ENCODE measurements at places on chromosomes 5 and 9.
A peak's percentile ranks its signal among the peaks of the same experiment; 100 is the strongest.

DNA sequence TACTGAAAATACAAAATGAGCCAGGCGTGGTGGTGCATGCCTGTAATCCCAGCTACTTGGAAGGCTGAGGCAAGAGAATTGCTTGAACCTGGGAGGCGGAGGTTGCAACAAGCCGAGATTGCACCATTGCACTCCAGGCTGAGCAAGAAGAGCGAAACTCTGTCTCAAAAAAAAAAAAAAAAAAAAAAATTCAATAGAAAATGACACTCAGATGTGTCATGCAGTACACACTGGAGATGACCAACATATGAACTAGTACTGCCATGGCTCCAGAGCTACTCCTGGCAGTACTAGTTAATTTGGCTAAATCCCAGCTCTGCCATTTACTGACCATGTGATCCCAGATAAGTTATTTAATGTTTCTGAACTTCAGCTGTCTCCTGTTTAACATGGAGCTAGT is 7.3 kb downstream of the ATOX1 start:
- DNase-seq, result no peak

DNA sequence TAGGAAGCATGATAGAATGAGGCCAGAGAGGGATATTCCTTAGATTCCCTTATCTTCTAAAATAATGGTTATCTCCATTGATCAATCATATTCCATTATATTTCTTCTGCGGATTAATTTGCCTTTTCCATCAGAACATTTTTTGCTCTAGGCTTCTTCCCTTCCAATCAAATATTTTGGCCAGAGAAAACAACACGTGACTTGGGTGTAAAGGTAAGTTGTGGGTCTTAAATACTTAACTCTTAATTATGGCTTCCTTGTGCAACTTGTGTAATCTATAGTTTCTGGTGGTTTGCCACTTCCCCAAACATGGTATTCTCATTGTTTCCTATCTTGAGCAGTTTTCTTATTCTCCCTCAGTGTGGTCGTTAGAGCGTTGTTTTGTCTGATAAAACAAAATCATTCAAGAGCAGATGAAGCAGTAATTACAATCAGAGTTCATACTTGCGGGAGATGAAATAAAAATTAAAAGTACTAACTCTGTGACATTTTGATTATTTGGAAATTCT is 889.3 kb downstream of the MAT2B start:
- DNase-seq, result no peak

DNA sequence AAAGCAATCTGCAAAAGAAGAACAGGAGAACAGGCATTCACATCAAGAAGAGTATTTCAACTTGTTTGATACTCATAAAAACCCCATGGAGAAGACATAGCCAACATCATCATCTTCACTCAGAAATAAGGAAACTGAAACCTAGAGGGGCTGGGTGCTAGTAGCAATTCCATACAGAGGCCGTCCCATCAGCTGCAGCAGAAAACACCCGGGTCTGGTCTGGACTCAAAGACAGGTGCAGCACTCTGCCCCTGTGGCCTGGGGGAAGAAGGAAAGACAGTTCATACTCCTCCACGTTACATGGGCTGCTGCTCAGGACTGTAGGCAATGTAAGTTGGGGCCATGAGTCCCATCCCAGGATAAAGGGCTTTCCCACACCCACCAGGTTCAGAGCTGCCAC is 11.6 kb downstream of the GZMA start:
- DNase-seq, result no peak

DNA sequence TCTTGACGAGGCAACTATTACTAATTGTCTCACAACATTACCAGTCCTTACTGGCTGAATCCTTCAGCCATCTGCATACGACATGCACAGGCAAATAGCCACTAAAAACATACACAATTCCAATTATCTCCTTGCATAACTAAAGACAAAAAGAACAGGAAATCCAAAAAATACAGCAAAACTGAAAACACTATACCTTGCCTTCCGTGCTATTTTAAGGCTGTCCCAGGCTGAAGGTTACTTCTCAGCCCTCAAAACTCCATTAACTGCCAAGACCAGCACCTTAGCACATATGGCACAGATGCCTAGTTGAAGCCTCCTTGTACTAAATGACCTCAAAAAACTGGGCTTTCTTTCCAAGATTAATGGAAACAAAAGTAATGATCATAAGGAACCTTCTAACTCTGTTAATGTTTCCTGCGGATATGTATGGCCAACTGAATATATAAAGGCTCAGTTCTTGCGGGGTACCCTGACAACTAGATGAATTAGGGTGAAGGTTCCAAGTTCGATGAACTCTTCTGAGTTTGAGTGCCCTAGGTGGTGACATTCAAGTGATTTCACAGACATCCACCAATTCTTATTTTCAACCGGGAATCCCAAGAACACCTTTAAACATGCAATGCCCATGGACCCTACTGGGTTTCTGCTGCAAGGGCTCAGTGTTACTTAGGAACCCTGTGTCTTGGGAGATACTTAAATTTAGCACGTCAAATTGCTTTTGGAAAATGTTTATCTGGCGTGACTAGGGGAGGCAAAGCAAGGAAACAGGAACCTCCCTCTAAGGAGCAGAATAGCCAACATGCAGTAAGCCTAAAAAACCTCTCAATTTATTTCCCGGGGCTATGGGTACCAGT is 455.3 kb downstream of the RAB3C start:
- DNase-seq, result no peak

DNA sequence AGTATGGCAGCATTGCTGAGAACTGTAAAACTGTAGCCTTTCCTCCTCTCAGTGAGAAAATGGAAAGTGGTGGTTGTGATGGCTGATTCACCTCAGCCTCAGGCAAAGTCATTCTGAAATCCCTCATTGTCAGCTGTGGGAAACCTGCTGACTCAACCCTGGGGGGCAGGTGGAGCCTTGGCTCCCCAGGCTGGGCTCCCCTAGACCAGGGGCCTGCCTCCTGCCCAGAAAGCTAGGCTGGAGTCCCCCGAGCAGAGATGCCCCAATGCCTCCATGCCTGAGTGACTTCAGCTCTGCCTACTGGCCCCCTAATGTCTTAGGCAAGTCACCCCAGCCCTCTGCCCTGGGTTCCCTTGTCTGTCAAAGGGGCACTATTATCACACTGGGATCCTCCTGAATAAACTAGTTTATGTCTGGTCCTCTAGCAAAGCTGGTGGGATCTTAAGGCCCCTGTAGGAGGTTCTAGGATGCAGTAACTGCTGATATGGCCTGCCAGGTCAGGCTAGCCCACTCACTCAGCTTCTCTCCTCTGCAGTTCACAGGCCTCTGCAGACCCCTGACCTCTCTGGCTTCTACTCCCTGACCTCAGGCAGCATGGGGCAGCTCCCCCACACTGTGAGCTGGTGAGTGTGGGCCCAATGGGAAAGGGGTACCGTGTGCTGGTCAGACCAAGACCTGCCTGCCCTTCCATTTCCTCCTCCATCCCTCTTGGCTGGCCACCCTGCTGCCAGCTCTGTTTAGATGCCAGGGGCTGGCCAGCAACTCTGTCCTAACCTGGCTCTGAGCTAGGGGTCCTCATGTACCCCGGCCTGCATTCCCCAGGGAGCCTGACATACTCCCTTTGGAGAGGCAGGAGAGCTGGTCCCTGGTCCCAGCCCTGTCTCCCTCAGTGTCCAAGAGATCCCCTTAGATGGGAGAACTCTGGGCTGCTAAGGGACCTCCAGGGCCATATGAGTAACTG is 24.2 kb downstream of the TCF7 start:
- peak; percentile 45 for DNase-seq

DNA sequence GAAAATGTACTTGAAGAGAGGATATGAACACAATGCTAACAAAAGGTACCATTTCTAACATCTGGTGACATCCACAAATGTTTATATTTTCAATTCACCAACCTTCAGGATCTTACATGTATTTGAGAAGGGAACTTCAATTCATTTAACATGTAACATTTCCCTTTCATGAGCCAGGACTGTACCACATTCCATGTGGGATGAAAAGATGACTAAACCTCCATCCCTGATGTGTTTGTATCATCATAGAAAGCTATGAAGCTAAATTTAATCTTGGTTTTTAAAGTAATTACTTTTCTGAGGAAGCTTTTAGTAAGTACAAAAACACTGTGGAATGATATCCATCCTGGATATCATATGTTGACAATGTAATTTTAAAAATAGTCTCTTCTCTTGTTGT is 78.2 kb upstream of the GNA14 start:
- DNase-seq, result no peak

GRCh38 chr9:115208501-115208900 is 90.5 kb upstream of the TNC start:
- no peak for DNase-seq

- no peak for DNase-seq
Observed at GRCh38 chr5:145874765-145875164, 2.0 kb upstream of the GRXCR2 start.

- no peak for DNase-seq
Observed at GRCh38 chr5:22734907-22735306, 118.2 kb downstream of the CDH12 start.

DNA sequence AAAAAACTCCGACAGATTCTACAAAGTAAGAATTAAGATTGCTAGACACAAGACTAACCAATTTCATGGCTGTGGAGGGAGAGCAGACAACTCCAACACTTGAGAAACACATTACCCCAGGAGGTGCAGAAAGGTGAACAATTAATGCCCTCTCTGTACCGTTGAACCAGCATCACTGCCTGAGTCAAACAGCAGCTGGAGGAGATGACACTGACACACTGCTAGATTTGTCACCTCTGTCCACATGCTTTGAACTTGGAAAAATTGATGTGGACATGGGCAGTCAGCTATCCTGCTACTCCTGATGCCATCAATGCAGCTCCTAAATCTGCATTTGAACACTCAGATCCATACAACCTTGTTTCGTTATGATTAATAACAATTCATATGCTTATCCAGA is 51.7 kb downstream of the GPBP1 start:
- DNase-seq, result no peak

GRCh38 chr9:691825-692400 is 149.6 kb upstream of the DMRT1 start:
- DNase-seq, result no peak

DNA sequence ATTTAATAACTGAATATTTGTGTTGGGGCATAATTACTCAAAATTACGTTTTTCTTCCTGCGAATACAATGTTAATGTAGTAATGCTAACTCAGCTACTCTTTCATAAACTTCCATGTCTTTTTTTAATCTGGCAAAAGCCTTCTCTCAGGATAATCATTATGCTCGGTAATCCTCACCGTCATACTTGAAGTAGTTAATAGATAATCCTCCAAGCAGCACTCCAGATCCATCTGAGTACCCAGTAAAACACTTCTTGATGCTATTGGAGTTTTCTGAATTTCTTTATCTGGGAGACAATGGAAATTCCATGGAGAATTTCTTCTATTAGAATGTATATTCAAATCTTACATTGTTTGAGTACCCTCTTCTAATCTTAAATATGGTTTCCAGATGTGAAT is 34.3 kb downstream of the PARP8 start:
- DNase-seq, result no peak

- no peak for DNase-seq
Observed at GRCh38 chr9:93709600-93710369, 133.4 kb downstream of the PHF2 start.

DNA sequence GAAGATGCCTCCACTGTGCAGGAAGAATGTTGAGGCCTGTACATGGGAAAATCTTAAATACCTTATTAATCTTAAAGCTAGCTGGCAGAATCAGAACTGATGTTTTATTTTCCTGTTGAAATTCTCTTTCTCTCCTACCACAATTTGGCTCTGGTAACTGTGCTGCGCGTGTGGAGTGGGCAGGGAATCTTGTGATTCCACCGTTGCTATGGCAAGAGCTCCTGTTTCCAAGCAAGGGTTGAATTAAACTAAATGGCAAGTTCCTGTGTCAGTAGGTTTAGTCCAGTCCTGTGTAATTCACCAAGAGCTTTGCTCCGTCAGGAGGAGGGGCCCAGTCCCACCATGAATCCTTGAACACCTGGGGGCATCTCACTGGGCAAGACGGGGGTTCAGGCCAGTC is 36.4 kb downstream of the NXNL2 start:
- DNase-seq, result no peak

GRCh38 chr5:6803981-6804550 is 90.8 kb downstream of the TENT4A start:
- DNase-seq, result no peak

- no peak for DNase-seq
Observed at GRCh38 chr5:158086856-158087255, 227.9 kb upstream of the CLINT1 start.

DNA sequence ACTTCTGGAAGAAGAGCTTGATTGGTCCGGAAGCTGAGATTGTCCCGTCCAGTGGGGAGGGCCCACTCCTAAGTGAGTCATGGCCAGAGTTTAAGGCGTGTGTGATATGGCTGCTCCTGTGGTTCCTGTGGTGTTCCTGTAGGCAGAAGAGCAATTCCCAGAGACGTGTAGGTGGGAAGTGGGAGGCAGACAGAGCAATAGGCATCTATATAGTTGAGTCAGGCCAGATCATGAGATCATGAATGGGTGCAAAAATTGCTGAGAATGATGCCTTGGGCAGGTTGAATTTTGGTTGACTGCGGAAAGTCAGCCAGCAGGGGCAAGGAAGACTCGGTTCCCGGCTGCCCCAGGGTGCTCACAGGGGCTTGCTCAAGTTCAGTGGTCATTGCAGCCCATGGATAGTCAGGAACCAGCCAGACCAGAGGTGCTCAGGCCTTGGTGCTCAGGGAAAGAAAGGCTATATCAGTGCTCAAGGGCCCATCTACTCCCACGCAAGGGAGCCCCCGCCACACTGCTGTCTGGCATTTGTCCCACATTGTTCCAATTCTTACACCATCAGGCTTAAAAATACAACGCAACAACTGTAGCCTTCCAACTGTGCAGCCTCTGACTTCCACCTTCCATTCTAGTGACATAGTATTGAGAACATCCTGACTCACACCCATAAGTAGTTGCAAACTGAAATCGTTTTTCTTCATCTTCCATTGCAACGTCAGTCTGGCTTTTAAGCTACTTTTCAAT is 21.0 kb upstream of the GSN start:
- no peak for DNase-seq

GRCh38 chr5:156135531-156135930 is 191.4 kb upstream of the SGCD start:
- DNase-seq, result no peak

DNA sequence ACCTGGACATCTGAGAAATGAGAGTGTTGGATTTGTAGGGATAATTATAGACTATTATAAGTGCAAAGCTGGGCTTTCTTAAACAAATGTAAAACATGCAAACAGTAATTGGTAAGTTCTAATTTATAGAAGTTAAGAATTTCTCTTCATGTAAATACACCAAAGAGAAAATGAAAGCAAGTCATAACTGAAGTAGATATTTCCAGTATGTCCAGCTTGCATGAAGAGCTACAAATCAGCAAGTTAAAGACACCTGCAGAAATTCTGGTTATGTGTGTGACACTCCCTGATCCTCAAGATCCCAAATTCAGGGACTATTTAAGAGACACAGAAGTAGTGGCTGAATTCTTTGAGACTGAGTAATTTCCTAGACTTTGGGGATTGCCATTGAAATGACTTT is 308.9 kb downstream of the TLE4 start:
- DNase-seq, result no peak

GRCh38 chr9:96611302-96611701 is 8.3 kb downstream of the CDC14B start:
- no peak for DNase-seq

All from stimulated activated CD4-positive, alpha-beta T cell treated with anti-CD3 and anti-CD28 coated beads, Interleukin-15, amount 100 ng/mL, for 1 hour (primary cell).